Stimulated activated CD8-positive, alpha-beta memory T cell treated with anti-CD3 and anti-CD28 coated beads, Interleukin-2, amount 100 ng/mL, for 1 hour (primary cell): ENCODE measurements at places on chromosomes 5 and 9.

GRCh38 chr9:107513464-107514100 lies 24.0 kb upstream of the KLF4 start:
- no peak for DNase-seq

GRCh38 chr9:27629425-27629824 lies 56.1 kb upstream of the C9orf72 start:
- no peak for DNase-seq

DNA sequence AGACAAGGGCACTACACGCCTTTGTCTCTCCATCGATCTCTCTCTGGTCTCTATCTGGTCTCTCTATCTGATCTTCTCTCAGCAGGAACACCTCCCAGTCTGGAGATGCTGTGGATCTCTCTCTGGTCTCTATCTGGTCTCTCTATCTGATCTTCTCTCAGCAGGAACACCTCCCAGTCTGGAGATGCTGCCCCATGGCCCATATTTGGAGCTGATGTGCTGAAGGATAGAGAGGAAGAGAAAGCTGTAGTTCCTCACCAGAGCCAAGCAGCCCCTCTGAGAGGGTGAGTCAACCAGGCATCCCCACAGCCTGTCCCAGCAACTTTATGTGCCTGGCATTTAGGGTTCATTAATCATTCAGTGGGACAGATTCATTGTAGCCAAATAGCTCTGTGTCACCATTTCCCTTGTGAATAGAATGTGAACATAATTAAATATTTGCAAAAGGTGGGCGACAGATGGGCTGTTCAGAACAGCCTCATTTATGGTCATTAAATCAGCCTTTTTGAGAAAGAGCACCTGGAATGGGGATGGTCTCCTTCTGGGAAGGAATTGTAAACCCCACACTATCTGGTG lies 189.3 kb upstream of the MAST4 start:
- DNase-seq: no peak

DNA sequence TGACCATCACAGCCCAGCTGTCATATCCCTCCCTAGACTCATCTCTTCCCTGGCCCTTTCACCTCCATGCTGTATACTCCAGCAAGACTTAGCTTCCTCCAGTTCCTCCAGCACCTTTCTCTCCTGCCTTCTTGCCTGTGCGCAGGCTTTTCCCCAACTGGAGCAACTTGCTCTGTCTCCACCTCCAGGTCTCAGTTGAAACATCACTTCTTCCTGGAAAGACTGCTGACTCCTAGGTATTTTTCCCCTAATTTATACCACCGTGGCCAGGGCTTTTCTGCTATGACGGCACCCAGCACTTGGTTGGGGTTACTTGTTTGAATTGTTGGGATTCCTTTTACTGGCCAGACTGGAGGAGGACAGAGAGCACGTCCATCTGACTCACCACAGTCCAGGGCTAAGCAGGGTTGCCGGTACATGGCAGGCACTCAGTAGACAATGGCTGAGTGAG lies 67.5 kb downstream of the KCNIP1 start:
- DNase-seq: no peak

DNA sequence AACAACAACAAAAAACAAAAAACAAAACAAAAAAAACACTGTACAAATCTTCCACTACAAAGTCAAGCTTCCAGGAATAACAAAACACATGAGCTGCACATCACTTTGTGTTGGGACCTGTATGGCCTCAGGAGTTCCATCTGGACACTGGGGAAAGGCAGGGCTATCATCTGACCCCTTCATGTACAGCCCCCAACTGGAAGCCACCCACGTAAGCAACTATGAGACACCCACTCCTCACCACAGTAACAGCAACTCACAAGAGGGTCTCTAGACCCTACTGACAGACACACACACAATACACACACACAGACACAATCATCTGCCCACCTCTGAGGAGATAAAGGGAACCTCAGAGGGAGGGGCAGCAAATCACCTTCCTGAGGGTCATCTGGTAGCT lies 81.7 kb upstream of the LRRTM2 start:
- no peak for DNase-seq

- DNase-seq: no peak
These were observed 554.8 kb downstream of the BNC2 start for GRCh38 chr9:16315720-16316119.

DNA sequence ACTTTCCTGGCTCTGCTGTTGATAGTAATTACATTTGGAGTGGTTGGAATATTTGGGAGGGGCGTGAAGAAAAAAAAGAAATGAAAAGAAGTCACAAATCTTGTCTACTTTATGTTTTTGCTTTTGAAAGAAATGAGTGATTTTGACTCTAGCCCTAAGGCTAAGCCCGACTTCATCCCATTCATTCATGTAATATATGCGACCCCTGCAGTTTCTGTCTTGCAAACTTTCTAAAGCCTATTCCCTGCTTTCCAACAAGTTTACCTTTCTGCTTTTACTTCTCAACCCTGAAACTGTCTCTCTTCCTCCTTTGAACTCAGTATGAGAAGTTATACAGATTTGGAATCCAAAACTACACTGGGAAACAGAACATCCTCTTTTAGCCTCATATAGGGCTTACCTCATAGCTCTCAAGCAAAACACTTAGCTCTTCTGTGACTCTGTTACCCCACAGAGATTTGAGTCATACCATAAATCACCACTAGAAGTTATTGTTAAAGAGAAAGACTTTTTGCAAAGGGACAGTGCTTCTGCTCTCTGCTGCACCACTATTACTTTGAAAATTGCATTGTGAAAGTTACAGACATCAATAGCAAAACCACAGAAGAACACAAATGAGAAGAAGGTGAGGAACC lies 1.6 kb downstream of the CFAP95 start:
- no peak for DNase-seq

- DNase-seq: no peak
These were observed 80.5 kb upstream of the HSPA9 start for GRCh38 chr5:138655530-138656190.

DNA sequence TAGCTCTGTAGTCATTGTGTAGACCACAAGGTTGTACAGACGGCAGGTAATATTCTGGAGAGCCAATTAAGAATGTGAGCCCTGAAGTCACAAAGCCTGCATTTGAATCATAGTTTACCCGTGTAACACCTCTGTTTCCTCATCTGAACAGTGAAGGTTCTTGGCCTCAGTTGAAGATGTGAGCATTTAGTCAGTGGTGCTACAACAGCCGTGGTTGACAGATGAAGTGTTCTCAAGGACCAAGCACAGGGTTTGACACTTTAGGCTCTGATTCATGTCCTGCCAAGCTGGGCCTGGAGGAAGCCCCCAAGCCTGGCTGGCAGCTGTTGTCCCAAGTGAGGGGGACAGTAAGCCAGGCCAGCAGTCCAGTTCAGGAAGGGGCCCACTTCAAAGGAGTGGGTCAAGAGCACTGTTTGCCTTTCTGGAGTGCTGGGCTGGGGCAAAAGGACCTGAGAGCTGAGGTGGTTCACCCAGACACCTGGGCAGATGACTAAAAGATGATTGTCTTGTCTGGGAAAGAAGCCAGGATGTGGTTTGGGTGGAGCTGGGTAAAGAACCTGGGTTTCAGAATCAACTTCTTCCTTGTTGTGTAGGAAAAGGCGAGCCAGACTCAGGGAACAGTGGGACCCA lies 20.7 kb downstream of the FAXDC2 start:
- no peak for DNase-seq

GRCh38 chr9:30075451-30076199 lies 2308.8 kb upstream of the ACO1 start:
- DNase-seq: no peak
